Fibroblast of villous mesenchyme (primary cell): ENCODE measurements at places on chromosomes 6 and 20. TPM values are rescaled to one million over a fixed set of nuclear protein-coding genes. Genes with fewer than 3 reads are reported as not detected.

Gene MMP24
- total RNA-seq, result 0.32 and 0.43 TPM in 2 replicates

Gene ANGPT4
- total RNA-seq, result not detected in 2 replicates

Gene MARCKS
- 263 TPM in 2 replicates for total RNA-seq

Gene OTOR
- not detected in 2 replicates for total RNA-seq

Gene PKHD1
- under 0.01 TPM in 1 of 2 replicates, not detected in the other for total RNA-seq

Gene PLG
- not detected in 2 replicates for total RNA-seq

Gene RCAN2
- 1.7 and 1.9 TPM in 2 replicates for total RNA-seq

Gene C6orf52
- 0.32 TPM in 1 of 2 replicates, not detected in the other for total RNA-seq

Gene SIRPA
- total RNA-seq, result 3.9 and 10.0 TPM in 2 replicates

Gene CLVS2
- total RNA-seq, result not detected in 2 replicates

Gene PTK6
- under 0.01 TPM in 2 replicates for total RNA-seq

Gene TNXB
- 4.8 and 17.7 TPM in 2 replicates for total RNA-seq

Gene AURKA
- 22.9 and 57.0 TPM in 2 replicates for total RNA-seq

Gene GCNT2
- under 0.01 TPM in 2 replicates for total RNA-seq

Gene TREM1
- not detected in 2 replicates for total RNA-seq

Gene PDE10A
- total RNA-seq, result 5.6 and 9.0 TPM in 2 replicates

Gene ARFGEF3
- under 0.01 TPM in 2 replicates for total RNA-seq

Gene GGT7
- total RNA-seq, result 9.3 and 9.5 TPM in 2 replicates

Gene RBPJL
- total RNA-seq, result not detected in 2 replicates

Gene PDRG1
- 2.6 and 3.5 TPM in 2 replicates for total RNA-seq

Gene RIN2
- 57.7 and 102 TPM in 2 replicates for total RNA-seq

Gene DEFB132
- total RNA-seq, result not detected in 2 replicates

Gene OR12D3
- not detected in 2 replicates for total RNA-seq

Gene HCRTR2
- total RNA-seq, result not detected in 2 replicates

Gene PAK5
- not detected in 2 replicates for total RNA-seq

Gene CYP39A1
- total RNA-seq, result 2.6 TPM in 2 replicates

Gene NHLRC1
- 1.7 and 2.6 TPM in 2 replicates for total RNA-seq

Gene GFRA4
- total RNA-seq, result not detected in 2 replicates

Gene NKAPL
- total RNA-seq, result 0.64 and 1.7 TPM in 2 replicates

Gene PARD6B
- total RNA-seq, result 1.6 and 6.5 TPM in 2 replicates

Gene FAM209B
- total RNA-seq, result not detected in 2 replicates

Gene SLC17A1
- total RNA-seq, result not detected in 2 replicates

Gene FAM83C
- total RNA-seq, result not detected in 2 replicates

Gene HSP90AB1
- 573 and 928 TPM in 2 replicates for total RNA-seq

Gene FGD2
- total RNA-seq, result not detected in 2 replicates
